ENCODE measurements at places on chromosomes 6 and 20.

GRCh38 chr20:25503936-25504335, 81.4 kb downstream of the NINL start:
- DNase-seq, result no peak

DNA sequence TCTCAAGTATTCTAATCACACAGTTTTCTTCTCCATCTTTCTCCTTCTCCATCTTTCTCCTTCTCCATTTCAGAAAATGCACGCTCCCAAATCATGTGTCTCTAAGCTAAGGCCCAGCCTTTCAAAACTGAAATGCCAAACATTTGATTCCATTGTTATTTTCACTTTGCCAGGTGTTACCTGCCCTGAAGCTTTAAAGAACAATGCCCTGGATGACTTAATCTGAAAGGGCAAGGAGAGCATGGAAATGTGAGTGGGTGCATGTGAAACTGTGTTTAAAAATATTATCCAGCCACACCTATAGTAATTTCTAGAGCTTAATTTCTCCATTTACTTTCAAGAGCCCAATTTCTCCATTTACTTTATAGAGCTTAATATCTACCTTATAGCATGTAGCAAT, 42.4 kb upstream of the GCLC start:
- no peak for DNase-seq

DNA sequence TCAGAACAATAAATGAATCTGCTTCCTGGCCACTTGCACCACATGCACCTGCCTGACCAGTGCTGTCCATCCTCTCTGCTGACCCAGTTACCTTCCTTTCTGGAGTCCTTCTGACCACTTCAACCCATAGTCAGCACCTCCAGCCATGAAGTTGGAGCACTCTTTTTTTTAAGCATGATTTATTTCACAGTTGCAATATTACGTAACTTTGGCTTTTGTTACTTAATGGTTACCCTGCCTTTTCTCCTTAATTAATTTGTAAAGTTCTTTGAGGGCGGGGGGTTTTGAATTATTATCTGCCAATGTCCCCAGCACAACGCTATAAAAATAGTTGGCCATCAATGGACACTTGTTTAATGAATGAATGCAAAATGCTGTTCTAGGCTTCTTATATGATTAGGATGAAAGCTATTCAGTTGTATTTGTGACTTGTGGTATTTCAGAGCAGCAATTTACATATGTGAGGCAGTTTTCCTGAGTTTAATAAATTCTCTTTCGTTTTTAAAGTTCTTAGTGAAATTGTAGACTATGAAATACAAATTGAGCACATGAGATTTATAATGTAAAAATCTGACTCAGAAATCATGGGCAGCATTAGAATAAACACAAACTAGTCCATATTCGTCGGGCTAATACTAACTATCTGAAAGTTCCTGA, 180.0 kb downstream of the HS3ST5 start:
- no peak for DNase-seq

- DNase-seq, result no peak
Measured at GRCh38 chr6:44442236-44442635, 54.7 kb downstream of the CDC5L start.
